ENCODE measurements at places on chromosomes 1 and 21.
A peak's percentile ranks its signal among the peaks of the same experiment; 100 is the strongest.

GRCh38 chr1:168512864-168513595 is 30.8 kb downstream of the XCL2 start:
- DNase-seq = no peak

DNA sequence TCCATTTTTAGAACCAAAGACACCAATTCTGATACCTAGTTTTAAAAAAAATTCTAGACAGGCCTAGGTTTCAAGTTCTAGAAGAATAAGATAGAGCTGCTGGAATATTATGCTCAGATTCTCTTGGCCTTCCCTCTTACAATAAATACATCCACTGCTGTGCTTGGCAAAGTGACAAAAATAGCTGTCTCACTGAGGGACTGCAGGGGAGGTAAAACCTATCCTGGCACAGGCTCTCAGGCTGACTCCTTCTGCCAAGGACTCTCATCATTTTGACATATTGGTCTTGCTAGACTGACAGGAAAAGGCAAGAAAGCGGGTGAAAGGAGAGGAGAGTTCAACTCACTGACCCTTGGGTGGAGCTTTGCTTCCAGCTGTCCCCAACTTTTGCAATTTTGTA is 197.0 kb upstream of the LHX8 start:
- no peak for DNase-seq

GRCh38 chr1:203467550-203467921 is 8.1 kb upstream of the PRELP start:
- DNase-seq = no peak

- DNase-seq = no peak
Measured at GRCh38 chr1:116674751-116675150, 7.2 kb upstream of the IGSF3 start.

DNA sequence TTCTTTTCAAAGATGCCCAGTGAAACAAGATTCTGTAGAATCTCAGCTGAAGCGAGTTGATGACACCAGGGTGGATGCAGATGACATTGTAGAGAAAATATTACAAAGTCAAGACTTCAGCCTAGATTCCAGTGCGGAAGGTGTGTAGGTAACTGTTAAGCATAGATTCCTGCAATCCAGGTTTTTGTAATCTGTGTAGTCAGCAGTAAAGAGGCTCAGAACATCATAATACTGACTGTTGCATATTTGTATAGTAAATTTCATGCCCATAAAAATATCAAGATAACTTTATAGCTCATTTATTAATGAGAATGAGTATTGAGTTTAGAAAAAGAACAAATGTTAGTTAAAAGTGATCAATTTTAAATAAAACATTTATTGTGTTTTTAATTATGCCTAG is 32.2 kb downstream of the HENMT1 start:
- DNase-seq = no peak

DNA sequence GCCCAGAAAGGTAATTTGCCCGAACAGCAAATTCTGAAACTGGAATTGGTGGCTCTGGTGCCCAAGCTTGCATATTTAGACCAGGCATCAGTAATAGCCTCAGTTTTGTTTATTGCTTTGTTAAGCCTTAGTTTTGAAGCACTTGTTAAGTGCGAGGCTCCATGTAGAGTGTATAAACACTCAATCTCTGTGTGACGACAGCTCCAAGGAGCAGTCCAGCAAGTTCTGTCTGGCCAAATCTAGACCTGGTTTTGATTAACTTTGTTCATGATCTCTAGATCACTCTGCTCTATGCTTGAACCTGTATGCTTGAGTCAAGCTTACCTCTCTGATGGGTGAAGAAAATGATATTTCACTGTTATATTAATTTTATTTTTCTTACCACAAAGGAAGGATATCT is 37.4 kb downstream of the DOP1B start:
- no peak for DNase-seq

DNA sequence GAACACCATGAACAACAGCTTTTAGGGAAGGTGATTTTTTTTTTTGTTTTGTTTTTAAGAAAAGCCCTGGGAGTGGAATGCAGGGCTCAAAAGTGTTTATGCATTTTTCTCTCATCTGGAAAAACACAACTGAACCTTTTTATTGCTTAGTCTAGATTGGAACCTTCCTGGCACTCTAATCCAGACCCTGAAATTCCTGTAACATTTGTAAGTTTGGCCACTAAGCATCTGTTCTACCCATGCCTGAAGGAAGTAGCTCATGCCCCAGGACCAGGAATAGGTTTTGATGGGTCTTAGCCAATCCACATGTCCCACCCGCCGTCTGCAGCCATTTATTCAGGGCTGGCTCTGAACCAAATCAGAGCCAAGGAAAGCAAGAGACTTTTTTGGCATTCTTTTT is 39.7 kb upstream of the SLC2A1 start:
- DNase-seq = no peak

- no peak for DNase-seq
Measured at GRCh38 chr1:237672748-237673147, 218.0 kb downstream of the ZP4 start.

DNA sequence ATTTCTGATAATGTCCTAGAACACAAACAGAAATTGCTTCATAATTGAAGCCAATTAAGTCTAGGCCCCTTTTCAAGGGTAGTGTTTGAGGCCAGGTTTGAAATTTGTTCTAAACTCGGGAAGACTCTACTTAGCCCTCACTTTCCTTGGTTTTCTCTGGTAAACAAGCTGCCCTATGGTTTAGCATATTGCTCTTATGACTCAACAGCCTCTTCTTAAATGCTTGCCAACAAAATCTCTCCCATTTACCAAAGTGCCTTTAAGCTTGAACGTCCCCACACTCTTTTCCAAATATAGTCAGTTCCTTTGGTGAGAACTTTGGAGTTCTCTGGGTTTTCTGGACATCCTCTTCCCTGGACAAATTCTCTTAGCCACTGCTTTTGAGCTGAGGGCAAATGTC is 5.8 kb upstream of the LCE6A start:
- DNase-seq = no peak

DNA sequence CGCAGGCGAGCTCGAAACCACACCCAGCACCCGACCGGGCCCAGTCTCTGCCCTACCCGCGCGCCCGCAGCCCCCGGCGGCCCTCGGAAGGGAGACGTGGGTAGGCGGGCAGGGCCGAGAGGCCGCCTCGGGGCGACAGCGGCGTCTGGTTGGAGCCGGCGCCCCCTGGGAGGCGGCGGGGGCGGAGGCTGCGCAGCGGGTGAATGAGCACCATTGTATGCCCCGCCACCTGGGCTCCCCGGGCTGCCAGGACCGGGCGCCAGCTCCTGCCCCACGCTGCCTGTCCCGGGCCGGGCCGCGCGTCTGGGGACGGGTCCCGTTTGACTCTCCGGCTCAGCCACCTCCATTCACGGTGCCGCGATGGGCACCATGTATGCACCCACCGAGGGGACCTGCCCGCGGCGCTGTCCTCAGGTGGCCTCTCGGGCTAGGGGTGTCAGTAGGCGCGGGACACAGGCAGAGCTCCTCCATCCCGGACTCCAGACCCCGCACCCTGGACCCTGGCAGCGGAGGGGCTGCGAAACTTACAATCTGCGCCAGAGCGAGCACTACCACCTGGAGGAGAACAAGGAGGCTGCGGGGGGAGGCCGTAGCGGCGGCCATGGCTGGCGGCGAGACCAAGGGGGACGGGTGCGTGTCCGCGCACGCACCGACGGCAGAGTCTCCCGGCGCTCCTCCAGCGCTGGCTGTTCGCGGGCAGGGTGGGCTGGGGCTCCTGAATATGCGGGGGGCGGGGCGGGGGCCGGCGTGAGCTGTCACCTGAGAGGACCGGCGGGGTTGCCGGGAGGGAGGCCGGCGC is at the start of gene COL9A2:
Gene COL9A2 (minus strand): TSS at position 692 of the 799 bp plus-strand sequence. CDS start 89 bp downstream, at position 603.
- DNase-seq = peak; percentile 39

DNA sequence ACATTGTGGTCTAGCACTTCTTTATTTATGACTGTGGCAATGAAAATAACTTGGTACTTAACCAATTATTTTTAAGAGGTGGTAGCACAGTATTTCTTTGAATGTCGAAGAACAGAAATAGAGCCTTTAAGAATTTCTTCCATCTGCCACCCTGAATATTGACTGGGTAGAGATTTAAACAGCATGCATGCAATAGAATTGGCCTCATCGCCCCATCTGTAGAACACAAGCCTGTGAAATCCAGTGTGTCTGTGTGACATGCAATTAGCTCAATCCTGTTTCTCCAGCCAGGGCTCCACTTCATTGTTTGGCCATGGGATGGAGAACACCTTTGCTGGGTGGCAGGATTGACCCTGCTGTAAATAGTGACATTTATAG is 17.1 kb upstream of the KLHDC8A start:
- no peak for DNase-seq

- DNase-seq = no peak
Measured at GRCh38 chr1:160647329-160647720, 481 bp upstream of the SLAMF1 start.

DNA sequence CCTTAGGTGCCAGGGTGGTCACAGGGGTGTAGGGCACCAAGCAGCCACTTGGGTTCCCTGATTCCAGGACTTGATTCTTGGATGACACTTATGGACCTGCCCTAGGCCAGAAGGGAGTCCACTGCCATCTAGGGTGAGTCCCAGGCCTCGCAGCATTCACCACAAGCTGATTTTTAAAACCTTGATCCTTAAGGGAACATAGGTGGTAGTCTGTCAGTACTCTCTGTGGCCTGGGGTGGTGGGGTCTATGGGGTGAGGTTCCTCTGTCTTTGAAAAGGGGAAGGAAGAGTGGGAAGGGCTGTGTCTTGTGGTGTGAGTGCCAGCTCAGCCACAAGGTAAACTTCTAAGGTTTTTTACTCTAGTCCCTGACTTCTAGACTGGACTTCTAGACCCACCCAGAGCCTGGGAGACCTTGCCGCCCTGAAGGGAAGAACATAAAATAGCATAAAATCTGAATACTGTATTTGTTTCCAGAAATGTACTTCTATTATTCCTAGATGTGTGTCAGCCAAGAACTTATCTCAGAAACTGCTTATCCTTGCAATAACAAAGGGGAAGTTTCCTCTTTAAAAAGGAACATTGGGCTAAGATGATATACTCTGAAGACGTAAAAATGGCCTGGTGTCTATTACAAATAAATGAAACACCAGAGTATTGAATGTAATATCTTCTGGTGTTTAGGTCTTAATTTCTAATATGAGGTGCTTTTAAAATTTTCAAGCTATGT is 757.3 kb downstream of the LTN1 start:
- no peak for DNase-seq

- peak; percentile 12 for DNase-seq
Measured at GRCh38 chr1:54950369-54951163, 29.9 kb upstream of the TMEM61 start.

- no peak for DNase-seq
Measured at GRCh38 chr1:59139396-59139795, 157.5 kb upstream of the FGGY start.

- no peak for DNase-seq
Measured at GRCh38 chr1:59554011-59554663, 257.2 kb downstream of the FGGY start.

- no peak for DNase-seq
Measured at GRCh38 chr1:86971778-86972177, 57.3 kb downstream of the HS2ST1 start.

DNA sequence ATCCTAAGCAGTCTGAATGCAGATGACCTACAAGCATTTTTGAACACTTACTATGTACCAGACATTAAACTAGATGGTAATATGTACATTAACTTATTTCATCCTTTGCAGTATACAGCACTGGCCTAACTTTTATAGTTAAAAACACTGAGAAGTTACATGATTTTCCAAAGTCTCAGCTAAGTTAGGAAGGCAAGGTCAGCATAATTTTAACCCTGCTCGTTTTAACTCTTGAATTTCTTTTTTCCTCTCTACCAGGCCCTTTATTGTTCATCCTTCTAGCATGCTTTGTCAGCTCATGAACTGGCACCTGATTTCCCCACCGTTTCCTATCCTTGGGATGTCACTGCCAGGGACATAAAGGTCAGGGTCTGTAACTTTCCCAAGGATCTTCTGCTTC is 76.9 kb upstream of the ZC3H11B start:
- no peak for DNase-seq

DNA sequence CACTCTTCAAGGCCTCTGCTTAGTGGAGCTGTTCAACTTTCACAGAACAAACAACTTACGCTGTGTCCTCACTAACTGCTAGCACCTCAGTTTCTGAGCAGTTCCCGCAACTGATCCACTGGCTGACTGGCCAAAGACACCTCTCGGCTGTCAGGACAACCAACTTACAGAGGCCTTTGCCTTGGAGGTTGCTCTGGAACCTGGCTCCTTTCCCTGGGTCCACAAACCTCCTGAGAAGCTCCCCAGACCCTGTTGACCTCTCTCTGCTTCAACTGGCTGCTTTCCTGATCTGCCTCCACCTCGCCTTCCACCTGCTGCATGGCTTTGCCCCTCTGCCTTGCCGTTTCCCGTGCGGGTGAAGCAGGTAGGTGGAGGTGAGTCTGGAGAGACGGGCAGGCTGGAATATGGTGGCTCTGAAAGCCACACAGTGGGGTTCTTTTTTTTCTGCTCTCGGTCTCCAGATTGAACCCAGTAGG is 13.0 kb downstream of the BTBD19 start:
- no peak for DNase-seq

DNA sequence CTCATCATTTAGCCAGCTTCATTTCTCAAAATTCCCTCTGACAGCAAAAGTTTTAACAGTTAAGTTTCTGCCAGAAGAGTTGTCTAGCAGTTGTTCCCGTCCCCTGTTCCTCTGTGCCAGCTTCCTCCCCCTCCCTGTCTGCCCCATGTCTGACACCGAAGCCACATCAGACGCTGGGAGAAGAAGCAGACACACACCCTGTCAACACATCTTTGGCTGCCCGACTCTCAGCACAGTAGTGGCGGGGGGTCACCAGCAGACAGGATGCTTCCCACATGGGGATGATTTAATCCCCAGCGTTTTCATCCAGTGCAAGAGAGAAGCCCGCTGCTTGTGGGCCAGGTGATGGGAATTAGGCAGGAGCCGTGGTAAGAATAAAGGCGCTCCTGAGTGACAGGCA is 379.4 kb upstream of the RUNX1 start:
- DNase-seq = peak; percentile 7

DNA sequence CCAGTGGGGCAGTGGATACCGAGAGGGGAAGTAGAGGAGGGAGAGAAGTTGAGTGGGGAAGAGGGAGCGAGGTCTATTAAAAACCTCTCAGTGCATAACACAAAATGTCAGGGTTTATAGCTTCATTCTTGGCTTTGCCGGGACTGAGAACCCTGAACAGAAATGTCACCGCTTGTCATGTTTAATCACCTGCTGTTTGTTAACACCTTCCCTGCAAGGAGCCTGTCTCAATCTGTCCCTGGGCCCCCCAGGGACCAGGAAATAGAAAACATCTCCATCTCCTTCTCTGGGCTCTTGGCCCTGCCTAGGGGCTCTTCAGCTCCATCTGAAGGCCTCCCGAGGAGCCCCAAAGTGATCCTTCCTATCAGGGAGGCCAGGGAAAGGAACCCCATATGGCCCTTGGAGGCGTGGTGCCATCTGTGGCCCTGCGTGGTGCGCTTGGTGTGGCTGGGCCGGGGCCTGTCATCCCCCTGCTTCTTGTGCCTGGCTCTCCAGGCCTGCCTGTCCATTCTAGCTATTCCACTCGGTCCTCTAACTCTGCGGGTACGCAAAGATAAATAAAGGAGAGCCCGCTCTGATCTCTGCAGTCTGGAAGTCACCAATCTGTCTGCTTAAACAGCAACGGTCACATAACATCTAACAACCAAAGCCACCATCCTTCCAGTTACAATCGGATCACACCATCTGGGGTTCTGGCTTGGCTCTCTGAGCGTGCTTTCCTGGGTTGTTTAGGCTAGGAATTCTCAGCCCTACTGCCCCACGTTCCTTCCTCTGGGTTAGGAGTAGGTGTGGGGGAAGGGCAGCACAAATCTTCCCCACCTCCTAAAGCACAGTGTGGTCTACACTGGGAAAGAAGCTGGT is 113.8 kb downstream of the CASZ1 start:
- DNase-seq = no peak

GRCh38 chr1:61569303-61569621 is 155.7 kb downstream of the TM2D1 start:
- no peak for DNase-seq

GRCh38 chr1:181092056-181092455 is 3.6 kb downstream of the IER5 start:
- no peak for DNase-seq

All from stimulated activated CD8-positive, alpha-beta memory T cell treated with anti-CD3 and anti-CD28 coated beads, Interleukin-12 subunit alpha, Interleukin-12 subunit beta, amount 100 ng/mL, for 1 hour (primary cell).